ENCODE measurements at places on chromosomes 2 and 18.

DNA sequence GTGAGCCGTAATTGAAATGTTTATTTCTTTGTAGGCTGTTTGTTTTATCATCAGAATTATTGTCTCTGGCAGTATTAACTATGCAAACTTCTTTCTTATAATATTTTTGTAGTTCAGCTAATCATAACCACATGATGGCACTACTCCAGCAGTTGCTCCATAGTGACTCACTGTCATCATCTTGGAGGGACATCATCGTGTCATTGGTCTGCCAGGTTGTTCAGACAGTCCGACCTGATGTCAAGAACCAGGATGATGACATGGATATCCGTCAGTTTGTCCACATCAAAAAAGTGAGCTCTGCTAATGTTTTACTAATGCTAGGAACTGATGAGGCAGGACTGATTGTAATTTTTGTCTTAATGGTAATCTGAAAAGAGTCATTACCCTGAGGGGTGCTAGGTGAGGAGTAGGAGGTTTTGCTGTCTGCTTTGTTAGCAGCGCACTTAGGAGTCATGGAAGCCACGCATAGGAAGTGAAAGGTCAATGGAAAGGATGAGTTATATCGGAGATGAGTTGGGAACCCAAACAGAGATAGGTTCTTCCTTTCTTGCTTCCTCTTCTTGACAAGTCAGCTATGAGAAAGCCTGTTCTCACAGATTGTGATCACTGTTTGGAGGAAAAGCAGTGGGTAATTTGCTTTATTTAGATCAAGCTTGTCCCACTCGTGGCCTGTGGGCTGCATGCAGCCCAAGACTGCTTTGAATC is 49.2 kb downstream of the PIKFYVE start:
- DNase-seq, result peak; percentile 25

- DNase-seq, result peak; percentile 91
Observed at GRCh38 chr2:100903534-100904258, 83.8 kb downstream of the NPAS2 start.

DNA sequence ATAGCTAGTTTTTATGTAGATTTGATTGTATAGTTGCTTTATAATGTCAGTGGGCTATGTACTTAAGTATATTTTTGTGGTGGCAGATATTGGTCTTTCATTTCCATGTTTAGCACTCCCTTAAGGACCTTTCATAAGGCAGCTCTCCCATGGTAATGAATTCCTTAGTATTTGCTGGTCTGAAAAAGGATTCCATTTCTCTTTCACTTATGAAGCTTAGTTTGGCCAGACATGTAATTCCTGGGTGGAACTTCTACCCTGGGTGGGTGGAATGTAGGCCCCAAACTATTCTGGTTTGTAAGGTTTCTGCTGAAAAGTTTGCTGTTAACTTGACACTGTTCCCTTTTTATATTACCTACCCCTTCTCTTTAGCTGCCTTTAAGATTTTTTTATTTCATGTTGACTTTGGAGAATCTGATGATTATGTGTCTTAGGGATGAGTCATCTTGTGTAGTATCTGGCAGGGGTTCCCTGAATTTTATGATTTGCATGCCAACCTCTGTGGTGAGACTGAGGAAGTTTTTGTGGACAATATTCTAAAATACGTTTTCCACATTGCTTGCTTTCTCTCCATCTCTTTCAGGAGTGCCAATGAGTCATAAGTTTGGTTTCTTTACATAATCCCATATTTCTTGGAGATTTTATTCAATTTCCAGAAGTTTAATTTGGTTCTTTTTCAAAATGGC is 65.4 kb upstream of the VRK2 start:
- DNase-seq, result peak; percentile 75

DNA sequence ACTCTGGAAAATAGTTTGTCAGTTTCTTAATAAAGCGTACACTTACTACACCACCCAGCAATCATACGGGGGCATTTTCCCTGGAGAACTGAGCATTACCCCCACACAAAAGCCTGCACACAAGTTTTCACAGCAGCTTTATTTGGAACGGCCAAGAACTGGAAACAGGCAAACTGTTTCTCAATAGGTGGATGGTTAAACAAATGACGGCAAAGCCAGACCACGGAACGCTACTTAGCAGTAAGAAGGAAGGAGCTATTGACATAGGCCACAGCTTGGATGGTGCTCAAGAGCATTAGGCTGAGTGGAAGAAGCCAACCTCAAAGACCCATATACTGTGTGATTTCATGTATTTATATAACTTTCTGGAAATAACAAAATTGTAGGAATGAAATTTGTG is 9.0 kb downstream of the MALL start:
- peak; percentile 39 for DNase-seq

GRCh38 chr2:224432003-224432579 is 30.2 kb upstream of the FAM124B start:
- no peak for DNase-seq

DNA sequence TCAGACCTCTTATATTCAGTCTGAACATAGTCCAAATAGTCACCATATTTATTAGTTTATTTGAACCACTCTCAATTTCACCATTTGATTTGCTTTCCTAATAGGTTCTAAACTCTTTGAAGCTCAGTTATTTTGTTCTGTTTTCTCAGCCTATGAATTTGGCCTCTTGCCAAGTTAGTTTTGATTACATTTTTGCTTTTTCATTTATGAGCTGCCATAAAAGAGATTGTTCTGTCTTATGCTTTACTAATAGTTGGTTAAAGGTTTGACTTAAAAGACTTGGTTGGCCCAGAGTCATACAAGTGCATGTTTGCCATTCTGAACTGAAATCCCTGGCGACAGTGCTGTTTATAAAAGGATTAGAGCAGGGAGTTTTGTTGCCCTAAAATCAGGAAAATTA is 85.9 kb upstream of the RANBP2 start:
- no peak for DNase-seq

GRCh38 chr2:151906633-151906998 is 78.4 kb upstream of the ARL5A start:
- no peak for DNase-seq

DNA sequence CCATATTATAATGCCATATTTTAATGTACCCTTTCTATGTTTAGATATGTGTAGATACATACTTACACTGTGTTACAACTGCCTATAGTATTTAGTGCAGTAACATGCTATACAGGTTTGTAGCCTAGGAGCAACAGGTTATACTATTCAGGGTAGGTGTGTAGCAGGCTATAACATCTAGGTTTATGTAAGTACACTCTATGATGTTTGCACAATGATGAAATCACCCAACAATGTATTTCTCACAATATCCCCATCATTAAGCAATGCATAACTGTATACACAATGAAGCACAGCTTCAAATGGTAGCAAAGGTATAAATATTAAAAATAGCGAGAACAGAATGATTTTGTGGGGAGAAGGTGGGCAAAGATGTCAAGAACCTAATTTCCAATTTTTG is 117.8 kb downstream of the DYM start:
- no peak for DNase-seq

- no peak for DNase-seq
Observed at GRCh38 chr2:134463699-134464022, 209.8 kb downstream of the MGAT5 start.

- no peak for DNase-seq
Observed at GRCh38 chr2:118535171-118535817, 312.2 kb downstream of the EN1 start.

DNA sequence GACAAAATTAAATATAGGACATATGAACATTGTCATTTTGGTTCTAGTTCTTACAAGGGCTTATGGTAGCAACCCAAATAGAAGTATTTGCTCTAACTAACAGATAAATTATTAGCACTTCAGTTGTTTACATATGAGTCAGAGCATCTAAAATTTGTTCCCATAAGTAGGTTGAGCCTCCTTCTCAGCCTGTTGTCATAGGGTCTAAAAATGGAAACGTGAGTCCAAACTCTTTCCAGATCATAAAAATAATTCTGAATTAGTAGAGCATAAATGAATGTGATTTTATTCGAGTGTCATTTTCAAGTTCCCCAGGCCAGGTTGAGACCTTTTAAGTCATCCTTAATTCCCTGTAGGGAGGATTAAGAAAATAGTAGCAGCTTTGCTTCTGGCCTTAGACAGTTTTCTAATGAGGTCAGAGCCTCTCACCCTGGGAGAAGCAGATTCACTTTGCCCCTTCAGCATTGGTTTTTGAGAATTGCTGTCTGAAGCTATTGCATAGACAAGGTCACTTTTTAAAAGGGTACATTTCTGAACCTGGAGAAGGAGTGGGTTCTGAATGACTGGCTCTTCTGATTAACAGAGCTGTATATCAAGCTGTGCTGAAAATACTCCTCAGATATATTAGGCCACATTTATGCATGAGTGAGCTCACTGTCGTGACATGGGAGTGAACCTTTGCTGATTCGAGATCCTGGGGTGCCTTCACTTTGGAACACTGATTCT is 164.3 kb downstream of the NEDD4L start:
- peak; percentile 68 for DNase-seq

- DNase-seq, result no peak
Observed at GRCh38 chr2:234999740-235000425, 48.1 kb downstream of the SH3BP4 start.

DNA sequence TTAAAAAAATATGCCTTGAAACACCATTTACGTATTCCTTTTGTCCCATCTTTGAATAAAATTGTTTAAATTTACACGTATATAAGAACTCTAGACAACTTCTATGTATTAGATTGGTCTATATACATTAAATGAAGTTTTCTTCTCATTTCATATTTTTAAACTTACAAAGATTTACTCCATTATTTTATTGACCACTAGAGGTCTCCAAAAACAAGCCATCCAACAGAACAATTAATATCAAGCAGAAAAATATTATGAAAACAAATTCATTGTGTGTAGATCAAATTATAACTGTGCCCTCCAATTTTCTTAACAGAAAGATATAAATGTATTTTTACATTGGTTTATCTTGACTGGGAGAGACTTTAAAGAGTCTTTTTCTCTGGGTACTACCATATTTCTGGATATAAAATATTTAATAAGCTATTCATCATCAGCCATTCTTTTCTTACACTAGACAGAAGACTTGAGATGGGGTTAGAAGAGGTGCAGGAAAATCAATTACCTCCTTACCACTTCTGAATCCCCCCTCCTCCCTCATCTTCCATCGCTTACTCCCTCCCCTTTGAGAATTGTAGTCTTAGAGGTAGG is 66.5 kb downstream of the DPP4 start:
- DNase-seq, result peak; percentile 48
